ENCODE measurements at places on chromosomes 4 and X. TPM values are rescaled to one million over a fixed set of nuclear protein-coding genes. Genes with fewer than 3 reads are reported as not detected.

Gene ZNF718
- 14.4 TPM for total RNA-seq

Gene SERPINA7
- total RNA-seq, result not detected

Gene ABLIM2
- total RNA-seq, result 3.8 TPM

Gene CABS1
- not detected for total RNA-seq

Gene F11
- not detected for total RNA-seq

Gene SCOC
- total RNA-seq, result 40.7 TPM

Gene ZBED1
- total RNA-seq, result 41.6 TPM

Gene CNKSR2
- total RNA-seq, result 21.0 TPM

Gene SFRP2
- total RNA-seq, result 203 TPM

Gene AREG
- total RNA-seq, result not detected

Gene SLC10A4
- total RNA-seq, result 2.0 TPM

DNA sequence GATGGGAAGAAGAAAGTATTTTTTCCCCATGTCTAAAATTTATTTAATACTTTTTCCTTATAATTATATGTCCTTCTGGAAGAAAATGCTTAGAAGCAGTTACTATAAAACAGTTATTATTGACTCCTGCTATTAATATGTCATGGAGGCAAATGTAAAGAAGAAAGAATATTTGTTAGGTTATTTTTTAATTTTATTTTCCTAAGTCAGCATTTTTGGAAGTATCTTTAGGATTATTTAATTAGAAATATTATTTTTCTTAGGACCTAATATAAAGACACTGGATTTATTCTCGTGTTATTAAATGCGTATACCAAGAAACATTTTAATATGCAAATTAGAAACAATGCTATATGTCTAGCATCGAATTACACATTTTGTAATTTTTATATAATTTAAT lies 687.7 kb downstream of the TRAM1L1 start:
- no peak for DNase-seq

DNA sequence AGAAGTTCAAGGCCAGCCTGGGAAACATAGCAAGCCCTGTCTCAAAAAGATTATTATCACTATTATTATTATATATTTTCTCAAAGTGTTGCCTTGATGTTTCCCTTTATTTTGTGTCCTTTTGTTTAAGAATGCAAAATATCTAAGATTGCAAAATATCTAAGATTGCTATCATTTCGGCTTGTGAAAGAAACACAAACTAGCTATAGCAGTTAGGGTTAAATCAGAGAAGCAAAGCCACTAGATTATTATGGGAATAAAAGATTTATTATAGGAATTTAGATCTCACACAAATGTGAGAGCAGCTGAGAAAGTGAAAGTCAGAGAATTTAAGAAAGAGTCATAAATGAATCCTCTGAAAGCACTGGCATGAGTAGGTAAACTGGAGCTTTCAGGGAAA lies 18.0 kb upstream of the TMEM184C start:
- DNase-seq, result no peak

GRCh38 chr4:165489786-165490185 lies 111.0 kb downstream of the CPE start:
- DNase-seq, result no peak

DNA sequence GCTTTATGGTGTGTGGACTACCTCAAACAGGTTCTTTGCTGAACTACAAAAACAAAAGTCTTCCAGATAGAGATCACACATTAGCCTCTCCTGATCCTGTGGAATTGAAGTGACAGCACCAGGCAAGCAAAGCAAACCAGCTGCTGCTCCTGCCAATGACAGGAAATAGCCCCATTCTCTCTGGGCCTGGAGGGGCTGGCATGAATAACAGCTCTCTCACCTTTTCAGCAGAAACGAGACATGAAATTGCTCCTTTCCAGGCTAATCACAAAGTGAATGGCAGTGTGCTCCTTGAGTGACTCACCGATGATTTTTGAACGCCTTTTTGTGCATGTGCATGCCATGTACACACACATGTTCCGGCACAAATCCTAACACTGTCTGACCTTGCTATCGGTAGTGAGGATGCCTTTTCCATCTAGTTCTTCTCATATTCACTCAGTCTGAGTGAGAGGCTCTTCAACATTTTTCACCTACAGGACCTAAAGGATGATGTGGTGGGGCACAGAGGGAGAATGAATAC lies 24.4 kb downstream of the MFAP3L start:
- no peak for DNase-seq

- no peak for DNase-seq
Measured at GRCh38 chrX:87376896-87377295, 140.7 kb upstream of the KLHL4 start.

DNA sequence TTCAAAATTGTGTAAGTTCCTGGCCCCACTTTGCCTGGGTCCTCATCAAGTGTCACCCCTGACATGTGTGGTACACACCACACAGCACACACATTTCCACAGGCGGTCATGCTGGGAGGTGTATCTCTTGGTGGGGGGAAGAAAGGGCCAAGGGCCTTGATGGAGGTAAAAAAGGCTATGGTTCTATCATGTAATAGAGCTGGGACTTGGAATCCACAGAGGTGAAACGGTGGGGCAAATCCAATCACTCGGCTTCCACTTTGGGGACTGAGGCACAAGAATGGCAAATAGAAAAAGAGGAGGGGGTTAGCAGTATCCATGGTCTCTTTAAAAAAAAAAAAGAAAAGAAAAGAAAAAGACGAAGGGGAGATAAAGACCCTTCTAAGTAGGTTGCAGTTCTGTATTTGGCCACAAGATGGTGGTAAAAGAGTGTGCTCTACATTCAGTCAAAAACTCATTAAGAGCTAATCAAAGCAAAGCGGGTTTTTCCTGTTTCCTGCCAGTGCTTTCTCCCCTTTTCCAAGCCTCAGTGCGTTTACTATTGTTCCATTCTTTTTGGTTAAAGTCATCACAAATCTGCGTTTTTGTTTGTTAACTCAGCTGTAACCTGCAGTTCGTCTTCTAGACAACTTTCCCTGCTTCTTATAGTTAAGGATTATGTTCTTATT lies 37.0 kb upstream of the ATP6AP2 start:
- DNase-seq, result peak; percentile 28

GRCh38 chrX:5936438-5936837 lies 292.2 kb downstream of the NLGN4X start:
- no peak for DNase-seq

DNA sequence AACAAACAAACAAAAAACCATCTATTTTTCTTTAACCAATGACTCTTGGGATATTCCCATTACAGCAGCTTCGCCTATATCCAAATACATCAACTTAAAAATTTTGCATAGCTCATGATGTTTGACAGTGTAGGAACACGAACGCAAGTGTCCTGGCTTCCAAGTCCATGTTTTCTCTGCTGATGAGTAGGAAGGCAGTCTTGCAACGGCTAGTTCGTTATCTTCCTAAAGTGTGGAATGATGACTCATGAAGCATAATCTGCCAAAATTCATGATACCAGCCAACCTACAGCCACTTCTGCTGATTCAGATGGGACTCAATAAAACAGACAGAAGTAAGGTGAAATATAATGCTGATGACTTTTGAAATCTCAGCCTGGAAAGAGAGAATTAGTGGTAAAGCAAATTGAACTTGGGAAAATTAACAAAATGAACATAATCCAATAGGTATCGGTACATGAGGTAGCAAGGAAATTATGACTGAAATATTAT lies 6.4 kb upstream of the SEPTIN11 start:
- no peak for DNase-seq

GRCh38 chr4:76306882-76307659 lies 538 bp downstream of the STBD1 start:
- peak; percentile 41 for DNase-seq

DNA sequence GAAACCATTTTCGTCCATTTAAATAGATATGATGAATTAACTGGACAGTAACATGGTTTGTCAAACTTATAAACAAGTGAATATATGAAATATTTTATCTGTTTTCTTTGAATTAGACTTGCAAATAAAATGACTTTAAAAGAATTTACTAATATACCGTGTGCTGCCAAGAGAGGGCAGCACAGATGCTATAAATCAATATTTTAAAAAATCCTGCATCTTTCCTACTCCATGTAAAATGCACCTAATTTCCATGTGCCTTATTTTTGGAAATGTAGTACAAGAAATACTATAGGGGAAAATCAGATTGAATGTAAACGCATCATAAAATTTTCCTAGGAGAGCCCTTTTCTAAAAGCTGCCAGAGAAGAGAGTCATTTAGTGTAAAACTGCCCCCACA lies 62.2 kb downstream of the PRKX start:
- peak; percentile 6 for DNase-seq

- no peak for DNase-seq
Measured at GRCh38 chrX:11105080-11105479, 6.1 kb upstream of the HCCS start.

GRCh38 chr4:127623797-127624083 lies 9.0 kb upstream of the INTU start:
- DNase-seq, result peak; percentile 27

- no peak for DNase-seq
Measured at GRCh38 chr4:184265546-184266351, 48.1 kb upstream of the ENPP6 start.

GRCh38 chr4:118102195-118102594 lies 67.9 kb downstream of the NDST3 start:
- no peak for DNase-seq

DNA sequence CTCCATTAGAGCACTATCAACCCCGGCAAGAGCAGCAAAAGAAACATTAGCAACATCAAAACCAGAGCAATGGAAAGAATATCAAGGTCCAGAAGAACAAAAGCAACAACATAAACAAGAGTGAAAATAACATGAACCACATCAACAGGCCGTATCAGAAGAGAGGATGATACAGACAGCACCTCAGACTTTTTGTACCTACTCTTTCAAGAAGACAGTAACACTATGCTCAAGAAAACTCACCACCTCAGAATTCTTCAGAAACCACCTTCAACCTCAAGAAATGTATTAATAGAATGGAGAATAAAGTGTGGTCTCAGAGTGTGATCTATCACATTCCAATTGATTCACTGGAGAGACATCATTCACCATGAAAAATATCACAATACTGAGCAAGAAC lies 46.5 kb downstream of the VSIG4 start:
- DNase-seq, result no peak

DNA sequence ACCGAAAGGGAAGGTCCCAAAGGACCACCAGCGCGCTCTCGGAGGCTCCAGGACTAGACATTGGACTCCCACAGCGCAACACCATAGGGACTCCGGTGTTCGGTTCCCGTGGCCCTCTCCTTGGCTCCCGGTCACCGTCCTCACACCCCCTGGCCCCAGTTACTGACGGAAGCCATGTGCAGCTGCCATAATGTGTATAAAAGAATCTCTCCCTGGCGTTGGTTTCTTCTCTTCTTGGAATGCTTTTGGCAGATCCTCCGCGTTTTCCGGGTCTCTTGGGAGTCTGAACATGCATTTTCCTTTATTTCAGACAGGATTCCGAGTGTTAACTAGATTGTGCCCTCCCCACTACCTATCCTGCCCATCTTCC lies 69.8 kb downstream of the FBXO8 start:
- no peak for DNase-seq

DNA sequence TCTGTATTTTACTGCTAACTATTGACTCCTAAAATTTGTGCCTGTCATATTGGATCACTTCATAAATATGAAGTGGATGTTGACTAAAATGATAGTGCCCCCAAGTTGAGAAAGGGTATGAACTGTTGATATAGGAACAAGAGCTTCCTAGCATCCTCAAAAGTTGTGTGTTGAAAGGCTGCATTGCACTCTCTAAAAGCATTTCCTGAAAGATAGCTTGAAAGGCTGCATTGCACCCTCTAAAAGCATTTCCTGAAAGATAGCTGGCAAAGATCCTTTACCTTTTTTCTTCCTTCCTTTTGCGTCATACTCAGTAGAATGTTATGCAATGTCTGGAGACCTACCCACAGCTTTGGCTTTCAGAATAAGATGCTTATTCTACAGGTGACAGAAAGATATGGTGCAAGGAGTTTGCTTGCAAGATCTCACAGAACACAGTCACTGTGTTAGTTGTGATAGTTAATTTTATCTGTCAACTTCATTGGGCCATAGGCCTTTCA lies 274.6 kb upstream of the GALNTL6 start:
- no peak for DNase-seq

GRCh38 chr4:41052287-41052686 lies 162.1 kb downstream of the APBB2 start:
- DNase-seq, result no peak

GRCh38 chrX:64395568-64395929 lies 297 bp upstream of the MTMR8 start:
- DNase-seq, result no peak

DNA sequence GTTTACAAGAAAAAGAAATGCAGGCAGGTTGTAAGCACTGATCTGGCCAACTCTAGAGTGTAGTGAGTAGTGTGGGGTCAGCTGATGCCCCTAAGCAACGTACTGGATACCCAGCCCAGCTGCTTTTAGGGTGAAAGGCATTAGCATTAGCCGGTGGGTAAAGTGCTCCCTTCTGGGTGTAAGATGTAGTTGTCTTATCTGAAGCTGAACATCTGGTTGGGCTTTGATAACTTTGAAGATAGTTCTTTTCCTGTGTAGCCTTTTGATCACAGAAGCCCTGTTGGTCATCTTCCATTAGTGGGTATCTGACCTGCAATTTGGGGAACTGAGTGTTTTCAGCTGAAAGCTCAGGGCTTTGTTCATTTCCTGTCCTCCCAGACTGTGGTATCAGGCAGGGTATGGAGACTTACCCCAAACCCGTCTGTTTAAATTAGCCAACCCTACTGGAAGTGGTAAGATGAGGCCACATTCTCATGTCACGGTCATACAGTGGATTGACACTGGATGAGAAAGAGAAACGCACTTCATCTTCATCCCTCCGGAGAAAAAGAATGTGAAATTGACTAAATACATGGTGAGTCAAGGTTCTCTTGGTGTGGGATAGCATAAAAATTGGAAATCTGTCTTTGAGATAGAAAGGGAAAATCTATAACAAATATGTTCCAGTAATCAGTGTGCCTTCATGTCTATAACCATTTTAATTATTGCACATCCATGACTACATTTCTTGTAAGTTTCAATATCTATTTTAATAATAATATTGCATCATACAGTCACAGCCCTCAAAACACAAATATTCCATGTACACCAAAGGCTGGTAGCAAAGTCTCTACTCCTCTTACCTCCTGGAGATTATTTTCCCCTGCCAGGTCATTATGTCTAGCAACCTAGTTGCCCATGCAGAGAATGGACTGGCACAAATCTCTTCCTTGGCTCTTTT lies 8.7 kb downstream of the RHOH start:
- no peak for DNase-seq

GRCh38 chr4:124640022-124640730 lies 72.4 kb downstream of the ANKRD50 start:
- no peak for DNase-seq

GRCh38 chrX:72268597-72269365 lies 8.3 kb downstream of the RPS4X start:
- no peak for DNase-seq

DNA sequence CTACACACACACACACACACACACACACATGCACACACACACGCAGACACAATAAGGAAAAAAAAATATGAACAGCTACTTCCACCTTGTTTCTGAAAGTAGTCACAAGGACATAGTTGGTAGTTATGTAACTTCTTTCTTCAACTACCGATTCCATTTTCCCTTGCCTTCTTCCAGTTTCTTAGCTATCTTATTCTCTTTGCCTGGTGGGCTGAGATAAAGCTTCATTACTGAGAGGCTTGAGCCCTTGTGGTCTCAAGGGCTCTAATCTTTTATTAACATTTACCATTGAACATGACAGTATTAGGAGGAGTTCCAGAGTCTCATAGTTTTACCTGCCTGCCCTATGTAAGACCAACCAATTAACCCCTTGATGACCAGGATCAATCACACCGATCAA lies 8.9 kb upstream of the SMIM10 start:
- no peak for DNase-seq

GRCh38 chr4:3792813-3793212 lies 26.6 kb downstream of the ADRA2C start:
- no peak for DNase-seq

GRCh38 chrX:118066867-118067515 lies 49.6 kb downstream of the KLHL13 start:
- no peak for DNase-seq

Data from neural crest cell (in vitro differentiated cells).